ENCODE measurements at places on chromosomes 6 and 20.

- no peak for DNase-seq
Observed at GRCh38 chr6:20415712-20416454, 14.2 kb downstream of the E2F3 start.

GRCh38 chr6:38617856-38618255, 21.9 kb downstream of the BTBD9 start:
- no peak for DNase-seq

- DNase-seq, result no peak
Observed at GRCh38 chr6:114453737-114454276, 111.0 kb upstream of the HS3ST5 start.

DNA sequence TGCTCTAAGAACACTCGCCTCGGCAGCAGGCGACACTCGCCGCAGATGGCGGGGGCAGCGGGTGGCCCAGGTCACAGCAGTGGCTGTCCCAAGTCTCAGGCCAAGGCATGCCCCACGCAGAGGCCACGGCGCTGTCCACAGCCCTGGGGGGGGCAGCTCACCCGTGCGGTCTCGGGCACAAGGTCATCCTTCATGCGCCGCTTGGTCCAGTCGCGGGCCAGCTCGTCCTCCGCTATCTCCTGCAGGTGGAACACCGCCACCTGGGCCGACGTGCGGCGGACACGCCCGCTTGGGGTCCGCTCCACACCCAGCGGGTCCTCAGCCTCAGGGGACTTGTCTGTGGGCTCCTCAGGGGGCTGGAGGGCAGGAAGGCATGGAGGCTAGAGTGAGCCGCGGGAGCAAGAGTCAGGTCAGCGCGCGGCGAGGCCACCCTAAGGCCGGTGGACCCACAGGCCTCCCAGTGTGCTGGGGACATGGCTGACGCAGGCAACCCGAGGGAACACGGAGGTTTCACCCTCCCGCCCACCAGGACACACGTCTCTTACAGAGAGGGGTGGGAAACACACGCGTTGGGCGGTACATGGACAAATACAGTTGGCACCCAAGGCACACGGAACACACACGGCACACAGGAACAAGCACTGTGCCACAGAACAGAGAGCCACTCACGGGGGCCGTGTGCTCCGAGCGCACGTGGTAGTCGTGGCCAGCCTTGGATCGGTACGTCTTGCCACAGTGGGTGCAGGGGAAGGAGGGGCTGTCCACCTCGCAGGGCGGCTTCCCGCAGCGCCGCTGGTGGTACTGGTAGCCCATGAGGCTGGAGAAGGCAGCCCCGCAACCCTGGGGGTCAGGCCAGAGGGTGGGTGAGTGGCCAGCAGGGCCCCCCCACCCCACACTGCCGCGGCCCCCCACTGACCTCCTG, 6.5 kb upstream of the UCKL1 start:
- no peak for DNase-seq

- no peak for DNase-seq
Observed at GRCh38 chr6:88547768-88548167, 381.6 kb upstream of the CNR1 start.

GRCh38 chr20:36624944-36625324, 19.4 kb downstream of the RAB5IF start:
- no peak for DNase-seq

DNA sequence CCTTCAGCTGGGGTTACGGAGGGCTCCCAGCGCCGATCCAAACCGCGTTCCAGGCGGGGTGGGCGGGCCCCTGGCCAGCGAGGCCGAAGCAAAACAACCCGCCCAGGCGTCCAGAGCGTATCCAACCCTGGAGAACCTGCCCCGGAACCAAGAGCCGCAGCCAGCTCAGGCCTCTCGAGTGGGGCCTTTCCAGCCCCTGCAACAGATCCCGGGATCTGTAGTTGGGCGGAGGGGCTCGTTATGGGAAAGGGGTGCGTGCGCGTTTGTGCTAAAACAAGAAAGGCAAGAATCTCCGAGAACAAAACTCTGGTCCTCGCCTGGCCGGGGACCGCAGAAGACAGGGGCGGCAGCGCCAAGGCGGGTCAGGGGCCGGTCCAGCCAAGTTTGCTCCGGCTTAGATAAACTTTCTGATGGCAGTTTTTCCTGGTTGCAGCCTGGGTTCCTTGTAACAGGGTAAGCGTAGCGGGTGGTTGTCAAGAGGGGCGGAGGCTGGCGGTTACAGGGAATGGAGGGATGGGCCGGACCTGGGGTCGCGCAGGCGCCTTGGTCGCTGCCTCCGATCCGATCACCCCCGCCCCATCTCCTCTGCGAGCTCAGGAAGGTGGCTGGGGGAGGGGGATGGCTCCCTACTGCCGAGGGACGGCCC, 448 bp upstream of the RIN2 start:
- peak; percentile 49 for DNase-seq

GRCh38 chr6:132669690-132670291, 10.8 kb upstream of the TAAR1 start:
- no peak for DNase-seq

DNA sequence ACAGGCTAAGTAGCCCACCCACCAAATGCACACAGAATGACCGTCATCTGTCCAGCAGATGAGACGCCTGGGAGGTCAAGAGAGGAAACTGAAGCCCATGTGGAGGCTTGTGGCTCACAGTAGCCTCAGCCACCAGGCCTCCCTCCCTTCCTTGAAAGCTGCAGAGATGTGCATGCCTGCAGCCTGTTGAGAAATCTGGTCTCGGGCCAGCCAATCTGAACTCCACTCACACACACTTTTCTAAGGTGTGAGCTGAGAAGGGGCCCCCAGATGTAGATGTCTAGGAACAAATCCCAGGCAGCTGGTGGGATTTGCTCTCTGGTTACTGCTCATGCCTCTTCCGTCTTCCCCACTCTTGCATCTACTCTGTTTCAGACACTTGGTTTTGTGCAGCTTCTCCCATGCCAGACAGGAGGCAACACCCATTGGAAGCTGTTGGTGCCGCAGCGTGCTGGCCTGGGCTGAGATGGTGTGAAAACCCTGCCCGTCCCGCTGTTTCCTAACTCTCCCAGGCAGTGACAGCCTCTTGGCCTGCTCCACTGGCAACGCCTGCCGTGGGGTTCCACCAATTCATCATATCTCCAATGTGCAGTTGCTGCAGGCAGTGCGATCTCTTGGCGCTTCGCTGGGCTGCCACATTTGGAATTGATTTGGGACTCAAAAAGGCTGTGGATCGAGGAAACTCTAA, 24.1 kb upstream of the PAX1 start:
- no peak for DNase-seq

DNA sequence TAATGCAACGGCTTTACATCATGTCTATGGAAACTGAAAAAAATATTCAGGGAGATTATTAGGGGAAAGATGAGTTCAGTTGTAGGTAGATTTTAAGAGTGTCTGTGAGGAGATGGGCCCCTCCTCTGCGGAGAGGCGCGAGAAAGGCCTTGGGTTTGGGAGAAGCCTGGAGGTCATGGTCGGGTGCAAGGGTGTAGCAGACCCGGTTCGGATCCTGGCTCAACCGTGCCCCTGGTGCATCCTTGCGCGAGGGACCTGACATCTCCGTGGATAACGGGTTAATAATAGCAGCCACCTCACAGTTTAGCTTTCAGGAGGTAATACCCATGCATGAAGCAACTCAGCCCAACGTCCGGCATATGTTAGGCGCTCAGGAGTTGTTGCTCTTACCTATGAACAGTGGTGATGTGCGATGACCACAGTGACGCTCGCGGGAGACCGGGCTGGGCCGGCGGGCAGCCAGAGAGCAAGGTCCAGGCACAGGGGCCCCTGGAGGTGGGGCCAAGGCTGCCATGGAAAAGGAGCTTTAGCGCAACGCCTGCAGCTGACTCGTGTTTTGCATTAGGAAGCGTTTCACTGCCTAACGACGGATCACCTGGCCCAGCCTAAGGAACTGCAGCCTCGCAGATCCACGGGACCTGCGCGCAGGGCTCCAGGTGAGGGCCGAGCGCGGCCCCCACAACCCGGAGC, 146.4 kb upstream of the ARID1B start:
- no peak for DNase-seq

GRCh38 chr6:126531840-126532239, 191.9 kb downstream of the CENPW start:
- no peak for DNase-seq

DNA sequence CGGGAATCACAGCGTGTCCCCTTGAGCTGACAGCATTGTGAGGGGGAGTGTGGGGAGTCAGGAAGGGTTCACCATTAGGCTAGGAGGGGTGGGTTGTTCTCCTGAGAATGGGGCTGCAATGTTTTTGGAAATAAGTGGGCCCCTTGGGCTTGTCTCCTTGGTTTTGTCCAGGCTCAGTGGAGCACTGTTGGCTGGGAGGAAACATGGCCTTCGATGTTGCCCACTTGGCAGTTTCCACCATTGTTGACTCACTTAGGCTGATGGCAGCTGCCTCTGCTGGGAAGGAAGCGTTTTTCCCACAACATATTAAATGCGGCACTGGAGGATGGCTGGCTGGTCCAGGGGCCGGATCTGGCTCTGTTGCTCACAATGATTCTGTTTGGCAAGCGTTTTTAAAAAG, 512.1 kb downstream of the QKI start:
- DNase-seq, result peak; percentile 33

- DNase-seq, result no peak
Observed at GRCh38 chr6:140542863-140543262, 1168.4 kb upstream of the CITED2 start.

- DNase-seq, result no peak
Observed at GRCh38 chr20:51542033-51542570, 417 bp downstream of the NFATC2 start.

DNA sequence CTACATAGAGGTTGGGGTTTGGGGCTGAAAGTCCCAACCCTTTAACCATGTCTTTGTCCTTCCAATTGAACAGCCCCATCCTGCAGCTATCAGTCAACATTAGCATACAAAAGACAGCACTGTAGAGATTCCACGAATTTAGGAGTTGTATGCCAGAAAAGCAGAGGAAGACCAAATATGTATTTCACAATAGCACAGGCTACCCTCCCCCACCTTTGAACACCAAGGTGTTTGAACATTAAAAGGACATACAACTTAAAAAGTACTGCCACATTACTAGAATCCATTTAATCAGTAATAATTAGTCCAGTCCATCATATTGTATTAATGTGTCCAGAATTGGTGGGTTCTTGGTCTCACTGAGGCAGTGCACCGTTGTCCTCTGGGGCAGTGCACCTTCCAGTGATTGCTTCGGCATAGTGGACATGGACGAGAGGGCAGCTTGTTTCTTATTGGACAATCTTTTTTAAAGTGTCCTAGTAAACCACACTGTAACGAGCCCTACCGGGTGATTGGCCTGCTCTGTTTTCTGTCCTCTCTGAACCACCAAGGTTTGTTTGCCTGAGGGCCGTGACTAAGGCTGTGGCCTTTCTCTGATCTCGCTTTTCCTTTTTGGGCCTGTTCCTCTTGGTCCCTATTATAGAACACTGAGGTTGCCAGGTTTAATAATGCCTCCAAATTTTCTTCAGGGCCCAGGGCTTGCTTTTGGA, 36.4 kb downstream of the GSTA4 start:
- no peak for DNase-seq

- DNase-seq, result no peak
Observed at GRCh38 chr6:166870602-166871208, 85.6 kb downstream of the RNASET2 start.

- no peak for DNase-seq
Observed at GRCh38 chr20:58239216-58239615, 10.8 kb upstream of the ANKRD60 start.

GRCh38 chr6:73732845-73733675, 37.1 kb downstream of the CD109 start:
- DNase-seq, result peak; percentile 30

GRCh38 chr6:116714761-116715160, 33.8 kb downstream of the KPNA5 start:
- DNase-seq, result no peak

DNA sequence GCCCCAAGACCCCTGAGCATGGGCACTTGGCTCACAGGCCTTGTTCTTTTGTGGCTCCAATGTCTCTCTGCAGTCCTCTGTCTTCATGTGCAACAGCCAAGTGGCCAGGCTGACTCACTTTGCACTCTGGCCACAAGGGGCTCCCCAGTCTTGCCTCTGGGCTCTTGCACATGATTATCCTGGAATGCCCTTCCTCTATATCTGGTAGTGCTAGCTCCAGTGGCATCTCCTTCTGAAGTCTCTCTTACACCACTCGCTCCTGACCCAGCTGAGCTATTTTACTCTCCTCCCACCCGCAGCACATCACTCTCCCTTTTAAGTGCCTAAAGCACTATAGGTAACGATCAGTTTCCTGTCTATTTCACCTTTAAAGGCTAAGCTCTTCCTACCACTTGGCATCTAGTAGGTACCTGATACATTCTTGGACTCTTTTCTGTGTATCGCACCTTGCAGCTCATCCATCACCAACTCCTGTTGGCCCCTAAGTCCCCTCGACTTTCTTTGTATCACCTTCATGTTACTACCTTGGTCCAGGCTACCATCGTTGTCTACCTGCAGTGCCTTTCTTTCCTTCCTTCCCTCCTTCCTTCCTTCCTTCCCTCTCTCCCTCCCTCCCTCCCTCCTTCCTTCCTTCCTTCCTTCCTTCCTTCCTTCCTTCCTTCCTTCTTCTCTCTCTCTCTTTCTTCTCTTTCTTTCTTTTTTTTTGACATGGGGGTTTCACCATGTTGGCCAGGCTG, 211.9 kb upstream of the RNF24 start:
- DNase-seq, result no peak

DNA sequence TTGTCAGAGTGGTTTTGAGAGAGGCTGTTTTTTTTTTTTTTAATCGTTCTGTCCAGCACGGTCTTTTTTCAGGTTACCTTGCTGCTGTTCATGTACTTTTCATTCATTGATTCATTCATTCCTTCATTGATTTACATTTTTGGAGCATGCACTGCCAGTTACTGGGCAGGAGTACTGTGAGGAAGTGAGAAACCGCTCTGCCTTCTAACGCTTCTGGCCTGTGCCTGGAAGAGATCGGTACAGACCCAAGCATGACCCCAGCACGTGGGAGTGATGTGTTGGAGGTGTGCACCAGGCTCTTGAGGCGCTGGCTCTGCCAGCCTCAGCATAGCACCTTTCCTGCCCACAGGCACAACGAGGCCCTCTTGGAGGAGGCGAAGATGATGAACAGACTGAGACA, 9.1 kb downstream of the RIPK1 start:
- DNase-seq, result no peak

DNA sequence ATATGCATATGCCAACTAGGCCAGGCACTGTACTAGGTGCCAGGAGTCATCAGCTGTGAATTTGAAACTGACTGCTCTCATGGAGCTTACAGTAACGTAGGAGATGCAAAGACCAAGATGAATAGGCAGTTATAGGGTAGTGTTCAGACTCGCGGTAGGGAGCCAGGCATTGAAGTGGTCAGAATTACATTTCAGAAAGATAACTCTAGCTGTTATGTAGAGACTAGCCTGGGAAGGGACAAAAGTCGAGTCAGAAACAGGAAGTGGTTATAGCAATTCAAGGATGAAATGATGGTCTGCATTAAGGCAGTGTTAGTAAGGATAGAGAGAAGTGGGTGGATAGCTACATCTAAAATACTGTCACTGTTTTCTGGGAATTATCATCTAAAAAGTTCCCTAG, 56.6 kb downstream of the PCMT1 start:
- DNase-seq, result no peak
